ENCODE measurements at places on chromosomes 12 and 14.

- DNase-seq: no peak
Observed at GRCh38 chr14:52402812-52403526, 88.9 kb downstream of the PTGER2 start.

DNA sequence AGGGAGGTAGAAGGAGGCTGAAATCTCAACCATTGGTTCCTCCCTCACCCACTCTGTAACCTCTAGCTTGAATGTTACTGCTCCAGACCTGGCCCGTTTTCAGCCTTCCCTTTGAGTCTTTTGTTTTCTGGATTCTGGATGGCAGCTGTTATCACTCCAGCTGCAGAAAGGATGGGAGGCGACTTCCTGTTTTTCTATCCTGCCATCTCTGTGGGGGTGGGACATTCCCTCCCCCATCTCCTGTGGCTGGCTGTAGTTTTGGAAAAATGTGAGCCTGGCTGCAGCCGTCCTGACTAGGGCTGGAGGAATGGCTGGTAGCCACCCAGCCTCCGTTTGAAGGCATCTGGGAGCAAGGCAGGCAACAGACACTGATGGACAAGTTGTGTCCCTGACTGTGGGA lies 2.9 kb upstream of the PPFIBP1 start:
- no peak for DNase-seq

GRCh38 chr12:65857840-65858239 lies 33.6 kb downstream of the HMGA2 start:
- no peak for DNase-seq

DNA sequence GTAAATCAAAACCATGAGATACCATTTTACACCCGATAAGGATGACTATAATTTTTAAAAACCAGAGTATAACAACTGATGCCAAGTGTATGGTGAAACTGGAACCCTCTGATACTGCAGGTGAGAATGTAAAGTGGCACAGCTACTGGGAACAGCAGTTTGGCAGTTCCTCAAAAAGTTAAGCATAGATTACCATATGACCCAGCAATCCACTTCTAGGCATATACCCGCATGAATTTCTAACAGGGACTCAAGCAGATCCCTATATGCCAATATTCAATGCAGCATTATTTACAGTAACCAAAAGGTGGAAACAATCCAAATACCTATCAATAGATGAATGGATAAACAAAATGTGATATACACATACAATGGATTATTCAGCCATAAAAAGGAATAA lies 57.4 kb downstream of the BAZ1A start:
- DNase-seq: no peak

GRCh38 chr14:20866963-20867362 lies 24.2 kb upstream of the RNASE3 start:
- no peak for DNase-seq

DNA sequence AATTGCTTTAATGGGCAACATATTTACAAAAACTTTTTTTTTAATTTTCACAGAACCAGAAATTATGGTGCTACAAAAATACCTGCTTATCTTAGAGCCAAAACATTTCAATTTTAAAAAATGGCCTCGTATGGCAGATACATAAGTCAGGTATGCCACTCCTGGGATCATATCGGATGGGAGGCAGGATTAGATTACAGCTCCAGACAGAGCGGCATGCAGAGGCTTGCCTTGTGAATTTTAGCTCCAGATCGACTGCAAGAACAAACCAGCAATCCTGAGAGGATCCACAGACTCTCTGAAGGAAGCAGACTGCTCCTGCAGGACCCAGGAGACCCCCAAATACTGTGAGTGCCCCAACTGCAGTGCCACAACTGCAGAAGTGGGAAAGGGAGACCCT lies 169.3 kb upstream of the AMIGO2 start:
- DNase-seq: no peak

- DNase-seq: no peak
Observed at GRCh38 chr14:81275305-81276072, 54.7 kb upstream of the GTF2A1 start.

DNA sequence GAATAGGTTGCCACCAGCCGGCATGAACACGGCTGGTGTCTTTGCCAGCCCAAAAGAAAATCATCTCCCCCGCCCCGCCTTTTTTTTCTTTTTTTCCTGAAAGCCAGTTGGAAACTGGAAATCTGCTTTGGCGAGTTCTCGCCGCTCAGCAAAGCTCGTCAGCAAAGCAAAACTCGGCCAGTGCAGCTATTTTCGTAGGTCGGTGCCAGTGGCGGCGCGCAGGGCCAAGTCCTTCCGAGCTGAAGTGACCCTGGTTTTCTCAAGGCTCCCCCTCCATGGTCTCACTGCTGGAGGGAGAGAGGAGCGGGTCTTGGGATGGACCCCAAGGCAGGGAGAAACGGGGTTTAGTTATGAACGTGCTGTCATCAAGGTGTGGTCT lies 248.4 kb upstream of the RTL1 start:
- no peak for DNase-seq

DNA sequence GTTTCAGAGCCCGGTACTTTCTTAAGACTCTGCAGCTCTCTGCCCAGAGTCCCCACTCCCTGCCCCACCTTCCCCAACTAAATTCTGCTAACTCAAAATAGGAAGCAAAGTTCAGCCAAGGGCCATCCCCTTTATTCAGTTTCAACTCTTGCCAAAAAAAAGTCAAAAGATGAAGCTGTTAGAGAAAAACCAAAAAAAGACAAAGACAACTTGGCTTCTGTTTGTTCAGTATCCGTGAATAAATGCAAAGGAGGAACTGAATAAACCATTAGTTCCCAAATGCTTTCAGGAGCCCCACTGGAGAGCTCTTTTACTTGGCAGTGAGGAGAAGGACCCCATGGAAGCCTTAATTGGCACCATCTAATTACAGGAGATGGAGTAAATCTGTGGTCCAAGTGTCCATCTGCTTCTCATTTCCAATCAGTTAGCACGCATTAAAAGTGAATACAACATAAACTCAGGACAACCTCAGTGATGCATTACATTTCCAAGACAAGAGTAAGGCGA lies 155.4 kb upstream of the GZMB start:
- no peak for DNase-seq

DNA sequence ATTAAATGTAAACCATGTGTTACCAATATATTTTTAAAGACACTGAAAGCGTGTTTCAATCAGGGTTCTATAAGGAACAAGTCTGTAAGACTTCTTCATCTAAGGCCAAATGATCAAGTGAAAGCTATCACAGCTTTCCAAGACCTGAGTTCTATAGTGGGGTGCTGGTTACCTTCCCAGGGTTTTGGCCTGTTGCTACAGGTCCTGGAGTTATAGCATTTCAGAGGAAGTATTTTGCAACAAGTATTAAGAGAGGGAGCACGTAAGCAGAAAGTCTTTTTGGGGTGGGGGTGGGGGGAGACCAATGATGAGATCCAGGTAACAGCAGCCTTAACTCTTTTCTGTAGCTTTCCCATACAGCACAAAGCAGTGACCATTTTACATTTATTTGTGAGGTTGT lies 43.8 kb downstream of the FOXN3 start:
- DNase-seq: no peak

GRCh38 chr14:100669468-100669867 lies 57.2 kb upstream of the DLK1 start:
- DNase-seq: no peak

GRCh38 chr12:32482226-32482625 lies 82.9 kb downstream of the FGD4 start:
- DNase-seq: no peak

GRCh38 chr12:753611-754472 lies 1.5 kb downstream of the WNK1 start:
- DNase-seq: peak; percentile 67

DNA sequence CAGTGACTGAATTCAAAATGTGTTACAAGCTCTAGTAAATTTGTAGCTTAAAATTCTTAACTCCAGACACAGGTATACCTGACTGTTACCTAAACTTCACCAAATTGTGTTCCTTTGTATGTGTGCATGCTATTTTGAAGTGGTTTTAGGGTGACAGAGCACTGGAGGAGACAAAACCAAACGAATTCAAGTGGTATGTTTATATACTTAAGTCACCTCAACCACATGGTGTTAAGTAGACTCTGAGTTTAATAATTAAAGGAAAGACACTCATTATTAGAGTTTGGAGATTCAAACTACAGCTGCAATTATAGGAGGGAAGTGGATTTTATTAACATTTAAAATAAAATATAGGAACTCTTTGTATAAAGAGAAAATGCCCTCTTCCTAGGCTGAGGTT lies 84.3 kb downstream of the PLCZ1 start:
- DNase-seq: no peak

DNA sequence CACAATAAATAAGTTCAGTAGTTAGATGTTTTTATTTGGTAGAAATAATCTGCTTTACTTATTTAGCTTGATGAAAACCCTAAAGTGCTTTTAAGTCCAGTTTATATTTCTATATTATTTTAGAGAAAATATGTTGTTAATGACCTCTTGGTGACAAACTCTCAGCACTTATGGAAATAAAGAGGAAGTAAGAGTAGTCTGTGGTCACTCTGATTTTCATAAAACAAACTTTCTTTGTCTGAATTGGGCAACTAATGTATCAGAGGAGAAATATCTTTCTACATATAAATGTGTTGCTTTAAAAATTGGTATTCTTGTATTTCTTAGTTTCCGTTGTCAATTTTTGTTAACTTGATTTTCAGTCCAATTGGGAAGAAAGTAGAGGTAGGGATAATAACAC lies 878.9 kb upstream of the SEL1L start:
- no peak for DNase-seq

DNA sequence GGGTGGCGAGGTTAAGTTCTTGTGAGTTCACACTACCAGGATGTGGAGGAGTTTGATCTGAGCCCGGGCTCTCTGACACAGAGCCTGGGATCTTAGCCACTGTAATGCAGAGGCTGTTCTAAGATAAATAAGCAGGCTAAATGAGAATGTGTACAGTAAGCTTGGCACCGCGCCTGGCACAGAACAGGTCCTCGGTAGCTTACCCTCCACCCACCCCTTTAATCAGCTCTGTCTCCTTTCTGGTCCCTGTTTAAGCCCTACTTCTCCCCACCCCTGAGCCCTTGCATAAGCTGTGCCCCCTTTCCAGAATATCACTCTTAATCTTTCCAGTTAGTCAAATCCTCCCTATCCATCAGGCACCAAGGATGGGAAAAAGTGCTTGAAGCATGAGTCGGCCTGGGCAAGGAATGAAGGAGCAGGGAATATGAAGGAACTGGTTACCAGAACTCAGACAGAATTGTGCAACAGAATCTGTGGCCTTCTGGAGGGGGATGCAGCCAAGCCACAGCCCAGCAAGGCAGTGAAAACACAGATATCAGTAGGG lies 32.8 kb upstream of the CMKLR1 start:
- DNase-seq: no peak

GRCh38 chr12:46770501-46771183 lies 55.2 kb downstream of the SLC38A4 start:
- DNase-seq: no peak

GRCh38 chr12:109378569-109378968 lies 30.9 kb downstream of the MYO1H start:
- DNase-seq: no peak

DNA sequence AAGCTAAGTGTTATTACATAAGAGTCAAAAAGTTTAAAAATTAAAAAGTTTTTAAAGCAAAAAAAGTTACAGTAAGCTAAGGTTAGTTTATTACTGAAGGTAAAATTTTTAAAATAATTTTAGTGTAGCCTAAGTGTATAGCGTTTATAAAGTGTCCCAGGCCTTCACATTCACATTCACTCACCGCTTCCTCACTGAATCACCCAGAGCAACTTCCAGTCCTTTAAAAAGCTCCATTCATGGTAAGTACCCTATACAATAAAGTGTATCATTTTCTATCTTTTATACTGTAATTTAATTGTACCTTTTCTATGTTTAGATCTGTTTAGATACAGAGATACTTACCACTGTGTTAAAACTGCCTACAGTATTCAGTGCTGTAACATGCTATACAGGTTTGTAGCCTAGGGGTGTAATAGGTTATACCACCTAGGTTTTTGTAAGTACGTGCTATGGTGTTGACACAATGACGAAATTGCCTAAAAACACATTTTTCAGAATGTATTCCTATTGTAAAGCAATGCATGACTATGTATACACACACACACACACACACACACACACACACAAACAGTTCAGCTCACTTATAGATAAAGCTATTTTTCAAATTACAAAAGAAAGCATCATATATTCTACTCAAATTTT lies 3.7 kb downstream of the CLEC14A start:
- DNase-seq: no peak

DNA sequence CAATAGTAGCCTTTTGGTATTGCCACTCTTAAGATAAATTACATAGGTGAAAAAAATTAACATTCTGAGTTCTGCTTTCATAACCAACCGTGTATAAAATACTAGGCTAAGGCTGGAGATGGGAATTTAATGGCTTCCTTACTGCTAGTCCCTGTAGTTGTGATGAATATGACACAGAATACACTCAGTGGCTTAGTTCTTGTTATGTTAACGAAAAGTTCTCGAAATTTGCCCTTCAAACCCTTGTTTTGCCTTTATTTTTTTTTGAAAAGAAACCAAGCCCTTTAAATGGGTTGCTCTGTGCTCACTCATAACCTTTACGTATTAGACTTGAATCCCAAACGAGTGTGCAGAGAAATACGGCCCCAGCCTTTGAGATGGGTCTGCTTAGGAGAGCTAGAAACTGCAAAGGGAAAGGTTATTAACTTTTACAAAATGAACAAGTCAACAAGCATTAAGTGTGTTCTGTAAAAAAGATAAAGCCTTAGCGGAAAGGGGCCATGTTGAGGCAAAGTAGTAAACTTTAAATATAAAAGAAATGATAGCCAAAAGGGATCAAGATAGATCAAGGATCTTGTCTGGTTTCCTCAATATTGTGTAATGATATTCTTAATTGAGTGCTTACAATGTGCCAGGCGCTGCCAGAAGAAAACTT lies 1.7 kb downstream of the NUDT4 start:
- DNase-seq: no peak

GRCh38 chr14:88515499-88516221 lies 39.1 kb downstream of the PTPN21 start:
- no peak for DNase-seq

DNA sequence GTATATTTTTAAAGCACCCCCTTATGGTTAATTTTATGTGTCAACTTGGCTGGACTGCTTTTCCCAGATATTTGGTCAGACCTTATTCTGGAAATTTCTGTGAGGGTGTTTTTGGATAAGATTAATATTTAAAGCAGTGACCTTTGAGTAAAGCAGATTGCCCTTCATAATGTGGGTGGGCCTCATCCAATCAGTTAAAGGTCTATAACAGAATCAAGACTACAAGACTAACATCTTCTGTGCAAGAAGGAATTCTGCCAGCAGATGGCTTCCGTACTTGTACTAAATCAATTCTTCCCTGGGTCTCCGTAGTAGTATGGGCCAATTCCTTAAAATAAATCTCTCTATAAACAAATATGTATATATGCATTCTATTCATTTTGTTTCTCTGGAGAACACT lies 257.6 kb downstream of the ETNK1 start:
- DNase-seq: no peak

DNA sequence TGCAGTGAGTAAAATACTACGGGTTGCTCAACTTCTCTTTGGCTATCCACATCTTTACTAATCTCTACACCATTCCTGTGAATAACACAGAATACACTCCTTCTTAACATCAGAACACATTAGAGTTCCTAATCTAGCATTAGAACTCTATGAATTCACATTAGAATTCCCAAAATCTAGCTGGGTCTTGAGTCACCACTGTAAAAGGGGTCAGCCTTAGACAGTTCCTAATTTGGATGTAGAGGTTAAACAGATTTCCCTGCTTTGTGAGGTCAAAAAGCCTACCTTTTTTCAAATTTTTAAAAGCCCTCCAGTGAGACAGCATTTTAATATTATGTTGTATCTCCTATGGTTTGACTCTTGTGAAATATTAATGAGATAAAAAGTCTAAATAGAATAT lies 7.4 kb downstream of the HNRNPC start:
- no peak for DNase-seq

GRCh38 chr14:92511453-92512238 lies 1.9 kb upstream of the RIN3 start:
- no peak for DNase-seq

Measured in natural killer cell treated with Interleukin-12 subunit alpha and Interleukin-12 subunit beta and Interleukin-15 and Interleukin-18, amount 100 ng/mL, for 72 hours (primary cell).